ENCODE measurements at places on chromosomes 1 and 21.

DNA sequence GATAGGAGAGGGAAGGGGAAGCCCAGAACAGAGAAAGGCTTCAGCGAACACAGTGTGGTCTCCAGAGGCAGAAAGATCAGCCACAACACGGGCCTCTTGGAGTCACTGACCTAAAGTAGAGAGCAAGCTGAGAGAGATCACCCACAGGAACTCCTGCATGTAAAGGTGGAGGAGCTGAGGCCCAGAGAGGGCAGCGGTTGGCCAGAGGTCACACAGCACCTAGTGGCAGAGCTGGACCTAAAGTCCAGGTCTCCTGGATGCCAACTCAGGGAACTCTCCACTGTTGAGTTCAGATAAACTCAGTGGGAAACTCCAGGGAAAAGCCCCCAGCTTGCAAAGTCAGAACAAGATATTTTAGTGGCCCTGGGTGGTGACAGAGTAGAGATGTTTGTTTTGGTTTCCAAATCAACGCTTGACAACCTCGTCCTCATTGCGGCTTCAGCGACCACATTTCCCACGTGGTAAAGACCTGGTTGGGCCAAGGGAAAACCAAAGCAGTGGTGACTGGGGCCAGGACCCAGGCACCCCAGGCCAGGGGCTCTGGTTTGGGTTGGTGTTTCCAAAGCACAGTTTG is 4.6 kb downstream of the IFFO2 start:
- peak; percentile 58 for DNase-seq

DNA sequence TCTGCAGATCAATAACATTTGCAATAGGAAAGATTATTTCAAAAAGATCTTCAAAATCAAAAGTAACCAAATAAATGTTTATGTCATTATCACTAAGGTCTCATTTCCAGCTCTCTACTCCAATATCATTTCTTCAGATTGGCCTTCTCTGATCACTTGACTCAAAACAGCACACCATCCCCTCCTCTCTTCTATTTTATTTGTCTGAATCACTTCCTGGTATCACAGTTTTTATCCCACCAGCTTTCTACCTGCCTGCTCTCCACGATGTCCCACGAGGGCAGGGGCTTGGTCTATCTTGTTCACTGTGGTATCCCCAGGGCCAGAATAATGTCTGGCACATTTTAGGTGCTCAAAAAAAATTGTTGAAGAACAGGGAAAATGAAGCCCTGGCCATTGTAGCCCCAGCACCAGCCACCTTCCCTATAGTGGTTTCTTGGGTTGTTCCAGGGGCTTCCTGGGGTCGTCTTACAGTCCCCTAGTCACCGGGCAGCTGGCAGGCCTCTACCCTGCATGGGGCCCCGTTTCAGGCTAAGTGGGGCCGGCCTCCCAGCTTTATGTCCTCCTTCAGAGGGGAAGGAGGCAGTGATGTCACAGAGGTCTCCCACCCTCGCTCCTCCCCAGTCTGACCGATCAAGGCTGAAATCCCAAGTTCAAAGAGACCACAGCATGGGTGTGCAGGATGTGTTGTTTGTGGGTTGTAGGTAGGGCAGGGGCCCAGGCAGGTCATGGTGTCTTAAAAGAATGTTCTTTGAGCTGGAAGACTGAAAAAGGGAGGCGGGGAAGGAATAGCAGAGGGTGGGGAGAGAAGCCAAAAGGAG is 3.5 kb upstream of the PADI1 start:
- DNase-seq, result no peak

GRCh38 chr1:54339126-54339525 is 67.1 kb downstream of the SSBP3 start:
- no peak for DNase-seq

- no peak for DNase-seq
These were observed 10.3 kb upstream of the PHC2 start for GRCh38 chr1:33441088-33441745.

- no peak for DNase-seq
These were observed 21.7 kb downstream of the CRYAA start for GRCh38 chr21:43190544-43190943.

GRCh38 chr1:53636621-53637171 is 102.3 kb downstream of the GLIS1 start:
- DNase-seq, result no peak

DNA sequence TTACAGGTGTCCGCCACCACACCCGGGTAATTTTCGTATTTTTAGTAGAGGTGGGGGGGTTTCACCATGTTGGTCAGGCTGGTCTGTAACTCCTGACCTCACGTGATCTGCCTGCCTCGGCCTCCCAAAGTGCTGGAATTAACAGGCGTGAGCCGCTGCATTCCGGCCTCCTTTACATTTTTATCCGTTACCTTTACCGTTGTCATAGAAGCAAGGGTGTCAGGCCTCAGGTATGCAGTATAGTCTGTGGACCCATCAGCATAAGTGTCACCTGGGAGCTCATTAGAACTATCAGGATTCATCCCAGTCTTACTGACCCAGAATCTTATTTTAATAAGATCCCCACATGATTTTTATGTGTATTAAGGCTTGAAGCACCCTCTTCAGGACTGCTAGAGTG is 5.4 kb downstream of the CDC42 start:
- no peak for DNase-seq

GRCh38 chr1:25697435-25698217 is 81.0 kb downstream of the MAN1C1 start:
- DNase-seq, result no peak

DNA sequence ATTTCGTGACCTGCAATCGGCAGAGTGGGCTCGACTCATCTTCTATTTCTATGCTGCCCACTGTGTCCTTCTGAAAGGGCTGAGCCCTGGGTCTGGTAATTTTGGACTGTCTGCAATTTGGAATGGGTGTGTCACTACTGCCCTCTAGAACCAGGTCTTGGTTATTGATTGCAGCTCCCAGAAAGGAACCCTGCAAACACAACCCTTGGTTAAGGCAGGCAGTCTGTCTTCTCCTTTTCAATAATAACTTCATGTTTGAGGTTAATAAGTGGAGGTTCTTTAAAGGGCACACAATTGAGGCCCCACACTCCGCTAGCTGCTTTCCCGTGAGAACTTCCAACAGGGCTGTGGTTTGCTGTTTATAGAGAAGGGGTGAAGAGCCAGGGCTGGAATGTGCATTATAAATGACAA is 79.9 kb upstream of the LYST start:
- no peak for DNase-seq
